SK-N-SH (cell line): ENCODE measurements at places on chromosomes 7 and 10. TPM values are rescaled to one million over a fixed set of nuclear protein-coding genes. Genes with fewer than 3 reads are reported as not detected.

DNA sequence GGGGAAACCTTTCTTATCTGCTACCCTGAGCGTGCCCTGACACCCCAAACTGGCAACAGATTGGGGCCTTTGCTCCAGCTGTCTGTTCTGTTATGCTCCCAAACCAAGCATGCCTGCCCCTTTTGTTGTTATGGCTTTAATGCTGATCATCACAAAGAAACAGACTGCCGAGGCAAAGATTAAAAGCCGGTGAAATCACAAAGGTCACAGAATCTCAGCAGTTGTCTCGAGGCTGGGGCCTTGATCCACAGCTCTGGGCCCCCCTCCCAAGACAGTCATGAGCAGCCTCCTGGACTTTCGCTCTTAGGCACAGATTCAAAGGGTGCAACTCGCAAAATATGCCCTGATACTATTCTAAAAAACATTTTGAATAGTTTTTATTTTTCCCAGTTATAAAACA, 65.6 kb downstream of the STRA8 start:
- DNase-seq, result no peak

DNA sequence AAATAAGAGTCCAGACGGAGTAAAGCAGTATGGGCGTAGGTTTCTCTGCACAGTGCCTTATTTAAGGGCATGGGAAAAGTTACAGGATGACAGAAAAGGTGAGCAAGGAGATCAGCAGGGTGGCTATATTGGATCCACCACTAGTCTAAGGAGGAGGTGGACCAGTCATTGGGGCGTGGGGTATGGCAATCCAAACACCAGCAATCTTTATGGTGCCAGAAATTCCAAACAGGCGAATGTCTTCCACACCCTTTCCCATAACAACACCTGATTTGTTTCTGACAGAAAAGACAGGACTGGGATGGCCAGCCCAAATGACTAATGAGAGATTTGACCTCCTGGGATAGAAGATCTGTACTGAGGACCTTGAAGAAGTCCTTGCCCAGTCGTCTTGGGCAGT, 181.8 kb upstream of the MBL2 start:
- no peak for DNase-seq

- no peak for DNase-seq
These were observed 97.3 kb downstream of the MYL10 start for GRCh38 chr7:101531726-101532357.

DNA sequence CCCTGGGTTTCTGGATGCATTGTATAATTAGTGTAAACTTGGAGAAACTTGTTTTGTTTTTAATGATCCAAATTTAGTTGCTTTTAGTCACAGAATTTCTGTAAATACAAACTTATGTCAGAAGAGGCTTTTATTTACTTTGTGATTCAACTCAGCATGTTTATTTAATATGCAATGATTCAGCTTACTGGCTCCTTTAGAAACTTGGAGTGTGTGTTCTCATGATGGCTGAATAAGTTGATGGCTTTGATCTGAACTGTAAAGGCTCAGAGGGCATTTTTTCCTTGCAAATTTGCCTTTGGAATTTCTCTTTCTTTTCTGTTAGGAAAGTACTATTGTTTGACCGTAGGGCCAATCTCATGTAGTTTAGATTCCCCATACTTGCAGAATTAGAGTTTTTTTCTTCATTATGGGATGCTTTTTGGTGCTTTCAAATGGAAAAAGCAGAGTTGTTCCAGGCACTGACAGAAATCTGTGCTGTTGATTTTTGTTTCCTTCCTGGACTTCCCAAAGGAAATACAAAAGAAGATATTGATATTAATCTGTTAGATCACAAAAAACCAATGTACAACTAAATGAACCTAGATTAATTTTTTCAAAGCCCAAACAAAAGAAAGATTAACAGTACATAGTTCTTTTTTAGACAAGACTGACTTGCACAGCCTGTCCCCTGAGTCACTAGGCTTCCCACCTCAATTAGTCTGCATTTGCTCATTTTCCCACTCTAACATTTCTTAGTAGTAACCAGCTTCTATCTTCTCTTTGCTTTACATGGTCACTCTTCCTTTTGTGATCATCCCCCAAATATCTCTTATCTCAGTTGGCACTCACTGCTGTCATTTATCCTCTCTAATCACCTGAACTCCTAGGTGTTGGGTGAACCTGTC, 96.8 kb upstream of the AGR3 start:
- DNase-seq, result no peak

Gene CNNM2
- 2.2 and 4.0 TPM in 2 replicates for polyA plus RNA-seq

Gene GPR85
- polyA plus RNA-seq, result 2.9 and 4.3 TPM in 2 replicates

Gene TRIM24
- polyA plus RNA-seq, result 5.3 and 6.5 TPM in 2 replicates

Gene ASIC3
- 4.0 and 4.5 TPM in 2 replicates for polyA plus RNA-seq

Gene OR2AE1
- polyA plus RNA-seq, result not detected in 2 replicates
